Colonic mucosa (tissue), 4 donors: ENCODE measurements at places on chromosomes 2 and 18. TPM values are rescaled to one million over a fixed set of nuclear protein-coding genes. Genes with fewer than 3 reads are reported as not detected.

The CRYGD gene
- not detected for total RNA-seq

The LMAN1 gene
- total RNA-seq, result 60.2 TPM

The TMEM178A gene
- total RNA-seq, result 0.49 TPM

The NEB gene
- 0.89 TPM for total RNA-seq

The UGT1A1 gene
- total RNA-seq, result 1.2 TPM

The SIX2 gene
- 0.10 TPM for total RNA-seq

The ACMSD gene
- not detected for total RNA-seq

The TBR1 gene
- not detected for total RNA-seq

The RFTN2 gene
- total RNA-seq, result 2.2 TPM

The FASTKD2 gene
- total RNA-seq, result 23.8 TPM

The SEPTIN10 gene
- 41.5 TPM for total RNA-seq

The RAB17 gene
- total RNA-seq, result 32.5 TPM

The PSMG2 gene
- 87.3 TPM for total RNA-seq
